ENCODE measurements at places on chromosomes 1 and 21.

DNA sequence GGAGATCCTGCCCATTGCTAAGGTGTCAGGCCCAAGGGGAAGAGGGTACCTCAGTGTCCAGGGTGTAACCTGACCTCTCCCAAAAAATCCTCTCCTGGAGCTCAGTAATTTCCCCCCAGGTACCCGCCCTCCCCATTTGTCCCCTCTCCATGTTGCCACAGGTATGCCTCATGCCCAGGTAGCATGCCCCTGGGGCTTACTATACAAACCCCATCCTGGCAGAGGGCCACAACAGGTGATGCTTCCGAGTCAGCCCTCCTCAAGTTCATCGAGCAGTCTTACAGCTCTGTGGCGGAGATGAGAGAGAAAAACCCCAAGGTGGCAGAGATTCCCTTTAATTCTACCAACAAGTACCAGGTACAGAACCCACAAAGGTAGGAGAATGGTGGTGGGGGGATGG, 15.7 kb downstream of the ATP1A4 start:
- DNase-seq = no peak

DNA sequence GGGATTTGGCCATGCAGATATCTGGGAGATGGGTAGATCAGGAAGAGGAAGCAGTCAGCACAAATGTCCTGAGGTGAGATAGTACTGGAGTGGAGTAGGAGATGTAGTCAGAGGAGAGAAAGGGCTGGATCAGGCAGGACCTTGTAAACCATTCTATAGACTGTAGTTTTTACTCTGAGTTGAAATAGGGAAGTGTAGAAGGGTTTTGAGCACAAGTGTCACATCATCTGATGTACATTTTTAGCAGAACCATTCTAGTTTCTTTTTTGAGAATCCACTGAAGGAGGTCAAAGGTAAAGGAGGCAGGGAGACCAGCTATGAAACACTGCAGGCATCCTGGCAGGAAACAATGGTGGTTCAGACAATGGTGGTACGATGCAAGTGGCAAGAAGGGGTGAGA, 194.6 kb upstream of the RRP15 start:
- DNase-seq = no peak

DNA sequence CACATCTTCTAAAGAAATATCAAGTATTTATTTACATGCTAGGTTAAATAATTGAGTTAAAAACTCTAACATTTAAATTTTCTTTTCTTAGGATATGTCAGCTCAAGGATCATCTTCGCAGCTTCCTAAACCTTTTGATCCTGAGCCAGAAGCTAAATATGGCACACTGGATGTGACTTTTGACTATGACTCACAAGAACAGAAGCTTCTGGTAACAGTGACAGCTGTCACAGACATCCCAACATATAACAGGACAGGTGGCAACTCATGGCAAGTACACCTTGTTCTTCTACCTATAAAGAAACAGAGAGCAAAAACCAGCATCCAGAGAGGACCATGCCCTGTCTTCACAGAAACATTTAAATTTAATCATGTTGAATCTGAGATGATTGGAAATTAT, 132.7 kb upstream of the SERTAD4 start:
- DNase-seq = no peak

GRCh38 chr1:31689379-31689778, 14.4 kb downstream of the COL16A1 start:
- DNase-seq = no peak

- no peak for DNase-seq
These were observed 11.6 kb upstream of the GJA9 start for GRCh38 chr1:38892976-38893375.

DNA sequence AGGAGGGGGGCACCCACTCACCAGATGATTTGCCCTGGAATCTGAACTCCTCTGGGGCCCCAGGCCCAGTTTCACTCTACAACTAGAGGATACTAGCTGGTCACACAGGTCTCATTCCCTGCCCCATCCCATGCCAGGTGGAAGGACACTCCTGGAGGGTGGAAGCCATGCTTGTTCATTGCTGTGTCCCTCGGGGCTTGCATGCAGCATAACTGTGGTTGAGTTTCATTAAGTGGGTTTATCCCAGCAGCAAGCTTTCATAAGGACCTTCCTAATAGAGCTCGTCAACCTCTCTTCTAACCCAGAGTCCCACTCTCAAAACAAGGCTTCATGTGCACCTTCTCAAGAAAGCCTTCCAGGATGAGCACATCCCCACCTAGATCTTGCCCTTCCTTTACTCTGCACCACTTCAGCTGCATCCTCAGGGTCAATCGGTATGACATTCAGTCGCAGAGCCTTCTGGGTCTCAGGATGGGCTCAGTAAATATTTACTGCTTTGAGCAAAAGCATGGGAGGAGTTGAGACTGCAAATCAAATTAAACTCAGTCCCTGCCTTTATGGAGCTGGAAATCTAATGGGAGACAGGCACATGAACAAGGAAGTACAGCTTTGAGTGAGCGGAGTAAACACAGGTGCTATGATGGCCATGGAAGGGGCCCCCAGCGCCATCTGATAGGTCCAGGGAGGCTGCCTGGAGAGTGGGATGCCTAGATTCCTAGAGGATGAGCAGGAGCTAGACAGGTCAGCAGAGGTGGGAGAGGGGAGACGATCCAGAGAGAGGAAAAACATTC, 32.3 kb downstream of the LAMB3 start:
- DNase-seq = no peak

- DNase-seq = no peak
These were observed 514 bp downstream of the AGL start for GRCh38 chr1:99850459-99851291.

DNA sequence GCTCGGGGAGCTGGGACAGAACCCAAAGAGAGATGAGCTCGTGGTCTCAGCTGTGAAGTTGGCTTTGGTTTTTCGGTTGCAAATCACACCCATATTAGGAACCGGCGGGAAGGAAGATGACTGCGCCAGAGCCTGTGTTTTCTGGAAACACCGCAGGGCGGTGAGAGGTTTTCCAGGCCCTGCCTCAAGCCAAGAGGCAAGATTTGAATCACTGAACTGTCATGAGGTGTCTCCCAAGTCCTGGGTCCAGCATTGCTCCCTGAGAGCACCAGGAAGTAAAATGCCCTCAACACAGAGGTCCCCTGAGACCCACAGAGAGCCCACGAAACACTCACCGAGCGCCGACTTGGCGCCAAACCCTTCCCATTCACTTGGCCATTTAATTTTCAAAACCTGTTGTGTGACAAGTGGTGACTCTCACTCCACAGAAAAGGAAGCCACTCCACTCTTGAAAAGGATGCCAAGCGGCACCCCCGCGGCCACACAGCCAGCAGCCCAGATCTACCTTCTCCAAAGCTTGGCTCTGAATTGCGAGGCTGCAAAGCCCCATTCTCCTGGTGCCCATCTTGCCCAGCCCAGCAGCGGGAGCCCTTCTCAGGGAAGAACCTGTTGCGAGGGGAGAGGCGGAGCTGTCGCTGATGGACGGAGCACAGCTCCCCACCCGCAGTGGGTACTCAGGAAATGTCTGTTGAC, 99.0 kb upstream of the RUNX3 start:
- DNase-seq = no peak

GRCh38 chr21:20882462-20883407, 115.5 kb upstream of the NCAM2 start:
- DNase-seq = no peak

- no peak for DNase-seq
These were observed 11.1 kb upstream of the GJA5 start for GRCh38 chr1:147771226-147772125.

DNA sequence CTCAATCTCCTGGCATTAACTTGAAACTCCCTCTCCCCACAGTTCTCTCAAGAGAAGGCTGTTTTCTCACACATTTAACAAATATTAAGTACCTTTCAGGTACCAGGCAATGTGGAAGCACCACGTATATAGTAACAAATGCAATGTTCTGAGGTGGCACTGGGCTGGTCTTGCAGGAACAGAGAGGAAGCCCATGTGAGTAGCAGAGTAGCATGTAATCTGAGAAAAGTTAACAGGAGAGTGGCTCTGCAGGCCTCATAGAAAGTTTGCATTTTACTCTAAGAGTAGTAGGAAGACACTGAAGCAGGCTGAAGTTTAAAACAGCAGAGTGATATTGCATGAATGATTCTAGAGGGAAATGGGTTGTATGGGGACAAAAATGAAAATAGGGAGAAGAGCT, 21.0 kb downstream of the ZNF281 start:
- no peak for DNase-seq

DNA sequence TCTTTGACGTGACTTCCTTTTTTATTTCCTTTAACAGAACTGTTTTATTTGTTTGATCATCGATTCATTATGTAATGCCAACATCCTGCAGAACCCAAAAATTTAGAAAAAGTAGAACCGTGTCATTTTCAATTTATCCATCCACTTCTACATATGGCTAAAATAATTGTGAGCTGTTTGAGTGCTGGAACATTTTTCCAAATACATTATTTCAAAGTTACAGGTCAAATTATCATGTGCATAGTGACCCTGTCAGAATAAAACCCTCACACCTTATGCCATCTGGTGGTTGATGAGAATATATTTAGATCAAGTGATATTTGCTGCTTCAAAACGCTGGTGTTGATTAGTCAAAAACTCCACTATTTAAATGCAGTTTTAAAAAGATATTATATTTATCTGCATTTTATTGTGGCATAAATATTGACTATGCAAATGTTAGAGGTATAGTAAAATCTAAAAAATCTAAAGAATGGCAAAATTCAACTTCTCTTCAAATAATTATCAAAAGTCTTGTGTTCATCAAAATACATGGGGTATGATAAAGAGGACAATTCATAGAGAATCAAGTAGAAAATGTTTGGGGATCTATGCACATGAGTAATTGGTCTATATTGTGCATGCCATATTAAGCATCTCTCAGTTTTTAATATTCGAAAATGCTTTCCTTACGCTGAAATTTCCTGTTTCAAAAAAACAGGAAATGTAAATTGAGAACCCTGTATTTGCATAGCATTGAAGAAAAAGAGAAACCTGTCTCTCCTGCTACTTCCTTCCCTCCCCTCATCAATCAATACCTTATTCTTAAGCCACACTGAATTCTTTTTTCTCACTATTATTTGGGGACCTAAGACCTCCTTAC, 39.7 kb downstream of the UBE2U start:
- DNase-seq = no peak

- DNase-seq = no peak
These were observed 8.4 kb downstream of the C1orf87 start for GRCh38 chr1:60065199-60065598.

DNA sequence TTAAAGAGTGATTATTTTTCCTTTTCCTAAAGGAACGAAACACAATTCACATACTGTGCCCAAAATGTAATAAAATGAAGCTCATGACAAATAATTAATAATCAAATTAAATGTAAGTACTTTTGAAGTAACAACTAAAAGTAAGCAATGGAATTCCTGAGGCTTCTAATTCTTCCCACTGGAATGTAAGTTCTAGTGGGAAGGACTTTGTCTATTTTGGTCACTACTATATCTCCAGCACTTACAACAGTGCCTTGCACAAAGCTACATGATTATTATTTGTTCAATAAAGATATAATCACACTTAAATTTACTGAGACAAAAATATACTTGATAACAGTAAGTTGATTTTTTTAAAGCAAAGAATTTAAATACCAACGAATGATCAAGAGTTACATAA, 128.8 kb downstream of the COQ8A start:
- no peak for DNase-seq

GRCh38 chr1:114155706-114156105, 2.0 kb upstream of the SYT6 start:
- DNase-seq = no peak

GRCh38 chr21:45847870-45848269, 133.7 kb upstream of the COL6A1 start:
- DNase-seq = no peak

- peak; percentile 47 for DNase-seq
These were observed 20.0 kb downstream of the MEF2D start for GRCh38 chr1:156480411-156481192.

DNA sequence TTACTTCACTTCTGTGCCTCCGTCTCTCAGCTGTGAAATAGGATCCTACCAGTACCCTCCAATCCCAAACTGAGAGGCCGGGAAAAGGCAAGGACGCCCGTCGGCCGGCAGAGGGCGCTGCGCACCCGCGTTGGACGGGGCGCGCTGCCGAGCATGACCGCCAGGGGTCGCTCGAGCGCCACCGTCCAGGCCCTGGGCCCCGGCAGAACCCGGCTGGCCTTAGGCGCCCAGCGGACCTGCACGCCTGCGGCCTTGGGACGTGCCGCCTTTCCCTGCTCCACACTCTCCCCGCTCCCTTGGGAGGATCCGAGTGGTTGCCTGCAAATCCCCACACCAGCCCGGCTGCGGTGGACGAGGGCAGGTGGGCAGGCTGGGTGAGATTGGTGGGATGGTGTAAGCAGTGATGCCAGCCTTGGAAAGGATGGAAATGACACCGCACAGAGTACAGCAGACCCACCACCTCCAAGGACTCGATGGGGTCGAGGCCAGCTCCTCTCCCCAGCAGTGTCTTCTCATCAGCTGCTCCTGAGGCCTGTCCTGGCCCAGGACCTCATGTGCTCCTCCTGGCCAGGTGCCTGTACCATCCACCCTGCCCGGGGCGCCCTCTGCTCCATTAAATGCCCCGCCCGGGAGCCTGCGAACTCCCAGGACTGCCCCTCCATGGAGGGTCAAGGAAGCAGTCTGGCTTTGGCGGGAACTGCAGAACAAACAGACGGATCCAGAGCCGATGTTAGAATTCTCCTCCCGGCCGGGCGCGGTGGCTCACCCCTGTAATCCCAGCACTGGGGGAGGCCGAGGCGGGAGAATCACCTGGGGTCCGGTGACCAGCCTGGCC, 47.4 kb upstream of the LBR start:
- DNase-seq = peak; percentile 27

DNA sequence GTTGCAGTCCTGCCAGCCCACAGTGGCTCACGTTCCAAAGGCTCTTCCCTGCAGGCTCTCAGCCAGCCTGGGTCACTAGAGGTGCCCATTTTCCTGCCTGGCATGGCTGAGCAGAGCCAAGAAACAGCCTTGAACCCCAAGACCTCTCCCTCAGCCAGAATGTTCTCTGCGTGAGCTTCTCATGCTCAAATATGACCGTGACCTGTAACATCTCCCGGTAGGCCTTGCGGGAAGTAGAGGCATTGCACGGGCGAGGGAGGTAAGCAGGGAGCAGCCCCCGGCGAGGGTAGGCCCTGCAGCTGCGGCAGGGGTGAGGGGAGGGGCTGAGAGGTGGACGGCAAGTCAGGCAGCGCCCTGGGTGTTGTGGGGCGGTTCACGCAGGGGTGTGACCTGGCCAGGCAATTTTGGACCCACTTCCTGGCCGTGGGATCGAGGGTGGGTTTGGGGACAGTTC, 20.0 kb downstream of the RRP1 start:
- no peak for DNase-seq

GRCh38 chr21:20167059-20167458, 831.1 kb upstream of the NCAM2 start:
- no peak for DNase-seq
